ENCODE measurements at places on chromosomes 7 and 10.
A peak's percentile ranks its signal among the peaks of the same experiment; 100 is the strongest.

GRCh38 chr7:27235387-27236311, 7.0 kb upstream of the EVX1 start:
- peak; percentile 33 for DNase-seq

DNA sequence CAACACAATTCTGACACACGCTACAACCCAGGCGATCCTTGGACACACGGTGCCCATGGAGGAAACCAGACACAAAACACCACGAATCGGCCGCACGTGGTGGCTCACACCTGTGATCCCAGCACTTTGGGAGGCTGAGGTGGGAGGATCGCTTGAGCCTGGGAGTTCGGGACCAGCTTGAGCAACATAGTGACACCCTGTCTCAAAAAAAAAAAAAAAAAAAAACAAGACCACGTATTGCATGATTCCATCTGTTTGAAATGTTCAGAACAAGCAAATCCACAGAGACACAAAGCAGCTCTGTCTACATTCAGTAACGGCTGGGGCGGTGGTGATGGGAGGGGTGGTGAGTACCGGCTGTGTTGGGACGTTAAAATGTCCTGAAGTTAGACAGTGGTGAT, 25.2 kb downstream of the ADAP1 start:
- DNase-seq = no peak

GRCh38 chr10:47361293-47361692, 13.1 kb downstream of the RBP3 start:
- peak; percentile 54 for DNase-seq

GRCh38 chr7:17781491-17782215, 158.6 kb downstream of the SNX13 start:
- no peak for DNase-seq

DNA sequence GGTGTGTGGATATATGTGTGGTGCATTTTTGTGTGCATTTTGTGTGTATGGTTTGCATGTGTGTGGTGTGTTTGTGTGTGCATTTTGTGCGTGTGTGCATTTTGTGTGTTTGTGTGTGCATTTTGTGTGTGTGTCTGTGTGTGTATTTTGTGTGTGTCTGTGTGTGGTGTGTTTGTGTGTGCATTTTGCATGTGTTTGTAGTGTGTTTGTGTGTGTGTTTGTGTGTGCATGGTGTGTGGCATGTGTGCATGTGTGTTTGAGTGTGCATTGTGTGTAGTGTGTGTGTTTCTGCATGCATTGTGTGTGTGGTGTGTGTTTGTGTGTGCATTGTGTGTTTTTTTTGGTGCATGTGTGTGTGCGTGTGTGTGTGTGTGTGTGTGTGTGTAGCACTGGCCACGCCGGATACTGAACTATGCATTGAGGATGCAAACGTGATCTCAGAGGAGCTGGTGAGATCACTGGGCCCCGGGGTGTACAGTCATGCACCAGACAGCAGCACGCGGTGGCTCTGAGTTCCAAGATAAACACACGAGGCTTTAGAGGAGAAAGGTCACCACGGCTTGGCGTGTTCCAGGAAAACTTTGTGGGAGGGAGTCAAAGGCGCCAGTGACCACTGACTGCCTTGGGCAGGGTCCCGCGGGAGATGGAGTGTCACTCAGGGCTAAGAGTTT, 106.6 kb upstream of the SHH start:
- no peak for DNase-seq

- DNase-seq = no peak
Measured at GRCh38 chr7:155529346-155529745, 17.0 kb downstream of the CNPY1 start.

- DNase-seq = peak; percentile 44
Measured at GRCh38 chr7:79308192-79308591, 145.3 kb downstream of the MAGI2 start.

DNA sequence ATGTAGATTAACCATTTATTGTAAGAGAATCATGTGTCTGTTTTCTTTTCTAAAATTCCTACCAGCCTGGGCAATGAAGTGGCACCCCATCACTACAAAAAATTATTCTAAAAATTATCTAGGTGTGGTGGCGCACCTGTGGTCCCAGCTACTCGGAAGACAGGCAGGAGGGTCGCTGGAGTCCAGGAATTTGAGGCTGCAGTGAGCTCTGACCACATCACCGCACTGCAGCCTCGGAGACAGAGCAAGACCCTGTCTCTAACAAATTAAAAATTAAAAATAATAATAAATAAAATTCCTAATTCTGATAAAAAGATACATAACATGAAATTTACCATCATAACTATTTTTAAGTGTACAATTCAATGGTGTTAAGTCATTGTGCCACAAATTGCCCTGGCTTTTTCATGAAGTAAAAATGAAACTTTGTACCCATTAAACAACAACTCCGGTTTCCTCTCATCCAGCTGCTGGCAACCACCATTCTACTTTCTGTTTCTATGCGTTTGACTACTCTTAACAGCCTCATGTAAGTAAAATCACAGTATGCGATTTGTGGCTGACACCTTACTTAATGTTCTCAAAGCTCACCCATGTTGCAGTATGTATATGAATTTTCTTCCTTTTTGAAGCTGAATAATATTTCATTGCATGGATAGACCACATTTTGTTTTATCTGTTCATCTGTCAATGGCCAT, 20.6 kb upstream of the USP6NL start:
- DNase-seq = no peak

DNA sequence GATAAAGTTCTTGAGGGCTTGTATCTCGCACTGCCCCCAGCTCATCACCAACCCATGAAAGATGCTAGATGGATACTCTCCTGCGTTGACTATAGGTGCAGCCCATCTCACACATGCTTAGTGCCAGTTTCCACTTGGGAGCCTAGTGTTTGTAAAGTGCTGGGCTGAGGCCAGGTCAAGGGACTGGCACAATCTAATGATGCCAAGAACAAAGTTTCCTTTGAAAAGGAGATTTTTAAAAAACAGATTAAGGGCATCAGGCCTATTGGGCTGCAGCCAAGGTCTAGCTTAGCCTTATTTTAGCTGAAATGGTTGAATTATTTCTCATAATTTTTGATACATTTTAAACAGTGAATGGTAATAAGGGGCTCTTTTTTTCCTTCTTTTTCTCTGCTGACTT, 259.0 kb downstream of the ADRA2A start:
- no peak for DNase-seq

- no peak for DNase-seq
Measured at GRCh38 chr10:112801004-112801403, 149.0 kb upstream of the TCF7L2 start.

DNA sequence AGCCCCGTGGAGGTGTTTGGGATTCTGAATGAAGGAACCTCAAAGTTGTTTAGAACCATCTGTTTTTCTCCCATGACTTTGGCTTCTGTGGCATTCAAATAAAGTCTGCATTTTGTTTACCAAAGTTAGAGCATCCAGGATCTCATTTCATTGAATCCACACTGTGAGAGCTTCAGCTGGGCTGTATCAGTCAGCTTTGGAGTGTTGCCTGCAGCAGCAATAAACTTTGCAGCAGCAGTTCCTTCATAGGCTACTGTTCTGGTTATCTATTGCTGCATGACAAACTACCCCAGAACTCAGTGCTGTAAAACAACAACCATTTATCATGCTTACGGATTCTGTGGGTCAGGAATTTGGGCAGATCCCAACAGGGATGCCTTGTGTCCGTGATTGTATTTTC, 1575.2 kb upstream of the LRRTM3 start:
- DNase-seq = peak; percentile 42

DNA sequence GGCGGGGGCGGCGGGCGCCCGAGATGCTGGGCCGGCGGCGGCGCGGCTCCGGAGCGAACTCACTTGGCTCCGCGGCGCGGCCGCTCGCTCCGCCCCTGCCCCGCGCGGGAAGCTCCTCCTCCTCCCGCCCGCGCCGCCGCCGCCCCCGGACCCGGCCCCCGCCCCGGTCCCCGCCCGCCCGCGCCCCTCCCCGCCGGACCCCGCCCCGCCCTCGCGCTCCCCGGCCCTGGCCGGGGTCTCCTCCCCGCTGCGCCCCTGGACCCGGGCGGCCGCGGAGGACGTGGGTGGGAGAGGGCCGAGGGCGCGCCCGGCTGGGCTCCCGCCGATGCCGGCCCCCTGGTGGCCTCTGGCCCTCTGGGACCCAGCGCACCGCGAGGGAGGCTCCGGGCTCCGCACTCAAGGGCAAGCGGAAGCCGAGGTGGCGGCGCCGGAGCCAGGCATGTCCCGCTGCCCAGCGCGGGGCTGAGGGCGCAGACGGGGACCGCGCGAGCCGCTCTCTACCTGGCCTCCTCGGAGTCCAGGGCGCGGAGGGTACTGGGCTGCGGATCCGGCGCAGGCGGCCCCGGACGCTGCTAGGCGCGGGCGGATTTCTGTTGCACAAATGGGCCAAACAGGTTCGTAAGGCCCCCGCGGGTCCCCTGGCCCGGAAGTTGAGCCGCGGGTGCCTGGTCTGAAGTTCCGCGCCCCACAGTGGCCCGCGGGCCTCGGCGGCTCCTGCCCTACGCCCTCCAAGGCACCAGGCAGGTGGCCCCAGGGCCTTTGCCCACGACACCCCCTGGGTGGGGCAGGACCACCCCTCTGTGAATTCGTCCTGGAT, at the start of gene TCERG1L:
TSS of gene TCERG1L (minus strand) at position 61 of the 817 bp plus-strand sequence. CDS start 86 bp downstream, outside the sequence.
- DNase-seq = peak; percentile 15

GRCh38 chr10:120597902-120598301, 140.9 kb downstream of the PLPP4 start:
- no peak for DNase-seq

DNA sequence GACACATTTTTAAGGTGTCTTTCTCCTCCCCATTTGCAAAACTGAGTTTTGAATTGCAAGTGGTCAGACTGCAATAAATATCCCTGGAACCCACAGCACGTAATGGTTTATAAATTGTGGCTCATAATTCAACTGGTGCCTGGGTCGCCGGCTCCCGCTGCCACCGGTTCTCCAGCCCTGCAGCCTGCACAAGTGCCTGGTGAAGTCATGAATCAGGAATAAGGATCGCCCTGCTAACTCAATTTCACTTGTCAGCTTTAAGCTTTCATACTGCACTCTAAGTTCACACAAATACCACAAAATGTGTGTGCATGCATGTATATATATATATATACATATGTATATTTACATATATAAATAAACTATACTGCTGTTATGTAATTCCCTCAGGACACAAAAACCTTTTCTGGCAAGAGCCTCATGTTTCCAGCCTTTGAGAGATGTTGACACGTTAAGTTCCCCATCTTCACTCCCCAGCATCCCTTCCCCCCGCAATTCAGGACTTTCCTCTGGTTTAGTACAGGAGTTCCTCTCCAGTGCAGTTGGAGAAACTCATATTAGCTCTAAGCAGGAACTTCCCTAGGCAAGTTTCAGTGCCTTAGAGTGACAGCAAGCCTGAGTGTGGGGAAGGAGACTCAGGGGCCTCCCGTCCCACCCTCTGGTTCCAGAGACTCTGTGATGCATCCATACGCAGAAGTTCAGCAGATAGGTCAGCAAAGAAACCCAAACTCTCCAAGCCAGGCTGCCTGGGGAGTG, 129.2 kb upstream of the UNC5B start:
- no peak for DNase-seq

- no peak for DNase-seq
Measured at GRCh38 chr7:1297017-1297960, 64.6 kb downstream of the UNCX start.

- peak; percentile 4 for DNase-seq
Measured at GRCh38 chr10:13224210-13224995, 9.8 kb downstream of the UCMA start.

DNA sequence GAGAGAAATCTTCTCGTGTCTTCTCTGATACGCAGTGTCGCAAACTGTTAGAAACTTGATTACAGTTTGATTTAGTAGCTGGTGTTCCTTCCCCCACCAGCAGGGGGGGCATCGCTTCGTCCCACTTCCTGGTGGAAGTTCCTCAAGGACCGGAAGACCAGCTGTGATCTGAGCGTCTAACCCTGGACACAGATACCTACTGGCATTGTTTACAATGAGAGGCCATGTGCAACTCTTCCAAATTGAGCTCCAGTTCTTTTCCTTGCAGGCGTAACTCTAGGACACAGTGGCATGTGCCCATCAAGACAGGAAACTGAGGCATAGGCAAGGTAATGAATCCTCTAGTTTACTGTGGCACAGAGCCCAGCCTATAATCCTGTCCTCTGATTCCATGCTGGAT, 219.0 kb downstream of the CCDC3 start:
- DNase-seq = peak; percentile 48

- no peak for DNase-seq
Measured at GRCh38 chr10:76961841-76962240, 675.8 kb downstream of the KCNMA1 start.

GRCh38 chr7:522071-522950, 2.7 kb upstream of the PDGFA start:
- peak; percentile 81 for DNase-seq

GRCh38 chr7:118184565-118184940, 589 bp downstream of the LSM8 start:
- peak; percentile 14 for DNase-seq

DNA sequence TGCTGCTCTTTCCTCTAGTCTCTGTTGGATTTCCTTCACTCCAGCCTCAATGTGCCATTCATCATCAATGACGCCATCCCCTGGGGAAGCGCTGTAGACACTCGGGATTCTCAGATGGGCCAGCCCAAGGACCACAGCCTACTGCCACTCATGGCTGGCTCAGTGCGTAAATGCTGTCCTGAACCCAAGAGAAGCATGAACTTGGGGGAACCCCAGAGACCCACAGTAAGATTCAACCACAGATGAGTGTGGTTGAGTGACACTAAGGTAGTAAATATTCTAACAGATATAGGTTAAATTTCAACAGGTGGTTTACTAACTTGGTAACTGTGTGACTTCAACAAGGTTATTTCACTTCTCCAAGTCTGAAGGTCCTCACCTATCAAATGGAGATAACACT, 304.1 kb downstream of the GRM8 start:
- no peak for DNase-seq

GRCh38 chr7:121515229-121515628, 119.1 kb upstream of the FAM3C start:
- no peak for DNase-seq

GRCh38 chr7:133183969-133184368, 68.9 kb upstream of the EXOC4 start:
- DNase-seq = no peak

DNA sequence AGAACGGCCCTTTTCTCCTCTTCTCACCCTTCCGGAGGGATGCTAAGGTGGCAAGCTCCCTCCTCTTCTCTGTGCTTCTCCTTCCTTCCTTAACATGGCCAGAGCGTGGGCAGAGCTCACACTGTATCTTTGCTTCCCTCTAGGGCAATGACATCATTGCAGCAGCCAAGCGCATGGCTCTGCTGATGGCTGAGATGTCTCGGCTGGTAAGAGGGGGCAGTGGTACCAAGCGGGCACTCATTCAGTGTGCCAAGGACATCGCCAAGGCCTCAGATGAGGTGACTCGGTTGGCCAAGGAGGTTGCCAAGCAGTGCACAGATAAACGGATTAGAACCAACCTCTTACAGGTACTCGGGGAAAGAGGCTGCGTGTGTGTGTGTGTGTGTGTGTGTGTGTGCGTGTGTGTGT, 36.6 kb downstream of the AP3M1 start:
- DNase-seq = no peak

- DNase-seq = no peak
Measured at GRCh38 chr7:100802951-100803350, 24.4 kb downstream of the EPHB4 start.

Measured in cardiac muscle cell (in vitro differentiated cells and primary cell).